ENCODE measurements at places on chromosomes 12 and 14.

GRCh38 chr12:99732131-99732530 is 84.6 kb downstream of the GARIN6 start:
- DNase-seq = no peak

DNA sequence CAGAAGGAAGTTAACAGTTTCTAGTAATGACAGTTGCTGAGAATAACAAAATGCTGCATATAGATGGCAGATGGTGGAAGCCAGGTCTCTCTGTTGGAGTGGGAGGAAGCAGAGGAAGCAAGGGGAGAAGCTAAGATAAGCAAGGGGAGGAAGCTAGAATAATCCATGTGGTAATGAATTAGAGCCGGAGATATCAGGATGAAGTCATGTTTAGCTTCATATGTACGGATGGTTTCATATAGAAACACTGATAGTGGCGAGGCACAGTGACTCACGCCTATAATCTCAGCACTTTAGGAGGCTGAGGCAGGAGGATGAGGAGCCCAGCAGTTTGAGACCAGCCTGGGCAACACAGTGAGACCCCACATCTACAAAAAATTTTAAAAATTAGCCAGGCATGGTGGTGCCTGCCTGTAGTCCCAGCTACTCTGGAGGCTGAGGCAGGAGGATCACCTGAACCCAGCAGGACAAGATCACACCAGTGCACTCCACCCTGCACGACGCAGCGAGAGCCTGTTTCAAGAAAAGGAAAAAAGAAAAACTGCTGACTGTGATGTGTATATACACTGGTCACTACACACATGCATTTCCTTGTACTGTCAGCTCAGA is 49.2 kb downstream of the ANAPC7 start:
- DNase-seq = no peak

- no peak for DNase-seq
Measured at GRCh38 chr14:73567951-73568885, 795 bp upstream of the ACOT2 start.

GRCh38 chr14:85701763-85702162 is 171.8 kb downstream of the FLRT2 start:
- DNase-seq = no peak

GRCh38 chr12:57764662-57765002 is 2.2 kb downstream of the CYP27B1 start:
- DNase-seq = no peak

- DNase-seq = no peak
Measured at GRCh38 chr14:60859525-60859924, 121.4 kb downstream of the TRMT5 start.

- DNase-seq = no peak
Measured at GRCh38 chr12:65537978-65538377, 259.5 kb downstream of the MSRB3 start.

DNA sequence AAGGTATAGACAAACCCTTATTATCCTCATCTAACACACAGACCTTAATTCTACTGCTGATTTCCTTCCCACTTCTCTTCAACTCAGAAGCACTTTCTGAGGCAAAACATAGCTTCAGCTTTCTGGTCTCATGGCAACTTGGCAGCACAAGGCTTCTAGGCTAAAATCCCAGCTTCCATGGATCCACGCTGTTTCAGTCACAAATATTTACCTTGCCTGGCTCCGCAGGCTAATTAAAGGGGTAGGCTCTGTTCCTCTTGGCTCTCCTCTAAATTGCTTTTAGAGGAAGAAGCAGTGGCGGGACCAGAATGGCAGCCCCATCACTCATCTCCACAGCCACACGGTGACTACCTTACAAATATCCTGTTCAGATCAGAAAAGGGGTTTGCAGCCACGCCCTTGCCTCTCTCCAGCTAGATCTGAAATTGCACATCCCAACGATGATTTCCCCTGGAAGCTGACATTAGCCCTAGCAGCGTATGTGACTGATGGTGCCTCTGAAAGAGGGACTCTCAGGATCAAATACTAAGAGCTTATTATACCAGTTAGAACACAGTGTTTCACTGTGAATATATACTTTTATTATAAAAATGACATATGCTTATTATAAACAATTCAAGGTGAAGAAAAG is 221.5 kb upstream of the NUDT4 start:
- DNase-seq = no peak

- DNase-seq = no peak
Measured at GRCh38 chr12:75939016-75939642, 92.4 kb downstream of the PHLDA1 start.

DNA sequence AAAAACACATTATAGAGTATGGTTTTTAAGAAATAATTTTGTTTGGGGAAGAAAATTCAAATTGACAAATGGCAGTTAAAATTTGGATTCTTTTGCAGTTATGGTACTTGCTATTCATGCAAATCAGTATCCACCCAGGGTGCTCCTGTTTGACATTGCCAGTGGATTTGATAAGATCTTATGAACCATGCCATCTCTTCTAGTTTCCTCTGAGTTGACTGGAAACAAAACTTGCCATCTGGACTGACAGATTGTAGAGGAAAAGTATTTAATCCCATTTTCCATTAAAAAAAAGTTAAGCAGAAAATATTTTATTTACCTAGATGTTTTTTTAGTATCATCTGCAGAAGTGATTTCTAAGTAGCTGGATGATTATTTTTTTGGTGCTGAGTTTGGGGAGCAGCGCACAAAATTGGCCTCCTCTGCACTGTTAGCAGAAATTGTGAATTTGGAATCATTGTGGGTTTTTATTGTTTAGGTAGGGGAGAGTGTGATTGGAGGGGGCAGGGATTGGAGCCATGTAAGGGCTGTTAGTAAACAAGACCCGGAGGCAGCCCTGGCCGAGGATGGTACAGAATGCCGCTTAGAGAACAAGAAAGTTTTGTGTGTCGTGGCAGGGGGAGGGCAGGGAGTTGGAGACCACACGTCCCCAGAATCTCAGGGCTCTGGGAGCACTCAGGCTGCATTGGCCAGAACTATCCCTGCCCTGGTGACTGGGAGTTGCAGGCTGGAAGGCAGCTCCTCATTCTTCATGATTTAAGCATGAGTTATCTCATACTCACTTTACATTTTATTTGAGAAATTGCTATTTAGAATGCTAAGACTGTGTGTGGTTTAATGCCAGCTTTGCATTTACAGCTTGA is 56.6 kb downstream of the WDR20 start:
- no peak for DNase-seq

DNA sequence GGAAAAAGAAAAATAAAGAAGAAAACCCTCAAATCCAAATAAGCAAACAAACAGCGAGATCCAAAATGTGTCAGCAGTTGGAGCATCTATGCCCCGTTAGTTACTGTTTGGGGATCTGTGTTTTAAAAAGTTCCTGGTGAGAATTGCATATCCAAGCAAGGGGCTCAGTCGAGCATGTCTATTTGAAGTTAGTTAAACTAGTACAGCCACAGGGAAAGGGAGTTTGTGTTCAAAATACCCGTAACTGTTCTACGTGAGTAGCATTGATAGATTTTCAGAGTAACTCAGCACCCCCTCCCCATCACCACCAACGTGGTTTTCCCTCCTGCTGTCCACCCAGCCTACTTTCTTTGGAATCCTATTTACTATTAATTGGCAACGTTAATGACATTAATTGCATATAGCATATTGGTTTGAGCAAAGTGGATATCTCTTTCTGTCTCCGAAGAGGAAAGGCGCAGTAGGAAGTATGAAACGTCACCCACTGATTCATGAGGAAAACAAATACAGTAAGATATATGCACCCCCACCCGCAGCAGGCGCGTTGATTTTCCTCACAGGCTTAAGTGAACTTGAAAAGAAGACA is 1.5 kb downstream of the NPAS3 start:
- no peak for DNase-seq

GRCh38 chr12:96177013-96177412 is 17.2 kb upstream of the ELK3 start:
- no peak for DNase-seq

- no peak for DNase-seq
Measured at GRCh38 chr12:57874166-57875108, 27.9 kb upstream of the CTDSP2 start.

DNA sequence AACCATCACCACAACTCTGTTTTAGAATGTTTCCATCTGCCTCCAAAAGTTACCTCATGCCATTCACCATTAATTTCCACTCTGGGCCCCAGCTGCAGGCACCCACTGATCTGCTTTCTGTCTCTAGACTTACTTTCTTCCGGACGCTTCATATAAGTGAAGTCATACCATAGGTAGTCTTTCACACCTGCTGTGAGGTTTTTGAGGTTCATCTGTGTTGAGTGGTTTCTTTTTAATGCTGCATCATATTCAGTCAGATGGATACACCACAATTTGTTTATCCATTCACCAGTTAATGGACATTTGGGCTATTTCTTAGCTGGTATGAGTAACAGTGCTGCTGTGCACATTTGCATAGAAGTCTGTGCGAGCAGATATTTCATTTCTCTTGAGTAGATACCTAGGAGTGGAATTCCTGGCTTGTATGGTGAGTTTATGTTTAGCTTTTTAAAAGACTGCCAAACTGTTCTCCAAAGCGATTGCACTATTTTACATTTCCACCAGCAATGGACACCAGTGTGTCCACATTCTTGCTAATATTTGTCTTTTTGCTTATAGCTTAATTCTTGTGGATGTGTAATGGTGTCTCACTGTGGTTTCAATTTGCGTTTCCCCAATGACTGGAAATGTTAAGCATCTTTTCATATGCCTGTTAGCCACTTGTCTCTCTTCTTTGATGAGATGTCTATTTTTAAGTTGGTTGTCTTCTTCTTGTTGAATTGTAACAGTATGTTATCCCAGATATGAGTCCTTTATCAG is 48.3 kb downstream of the ZFYVE21 start:
- no peak for DNase-seq

DNA sequence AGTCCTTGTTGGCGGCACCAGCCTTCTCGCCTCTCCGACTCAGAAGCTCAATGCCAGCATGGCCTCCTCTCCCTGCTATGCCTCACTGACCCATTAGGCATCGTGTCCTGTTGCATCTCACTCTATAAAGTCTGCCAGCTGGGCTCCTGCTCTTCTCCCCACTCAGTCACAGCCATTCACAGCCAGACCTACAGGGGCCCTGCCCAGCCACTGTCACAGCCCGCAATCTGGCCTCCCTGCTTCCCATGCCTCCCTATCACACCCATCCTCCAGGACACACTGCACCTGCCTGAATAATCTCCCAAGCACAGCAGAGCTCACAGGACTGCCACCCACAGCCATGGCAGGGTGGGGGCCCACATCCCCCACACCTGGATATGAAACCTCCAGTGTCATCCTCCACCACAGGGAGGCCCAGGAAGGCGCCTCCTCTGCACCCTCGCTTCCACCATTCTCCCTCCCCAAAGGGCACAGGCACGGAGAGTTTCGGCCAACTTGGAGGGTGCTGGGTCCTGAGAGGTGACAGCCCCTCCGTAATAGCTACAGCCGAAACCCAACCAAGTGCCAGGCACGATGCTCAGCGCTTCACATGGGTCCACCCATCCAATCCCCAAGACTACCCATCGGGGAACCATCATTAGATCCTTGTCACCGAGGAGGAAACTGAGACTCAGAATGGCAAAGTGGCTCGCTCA is 370.3 kb downstream of the BCL11B start:
- no peak for DNase-seq
